Cardiac ventricle fibroblast (primary cell): ENCODE measurements at places on chromosomes 4 and X. TPM values are rescaled to one million over a fixed set of nuclear protein-coding genes. Genes with fewer than 3 reads are reported as not detected.

TKTL1 gene
- total RNA-seq: not detected in 2 replicates

MAGEA6 gene
- total RNA-seq: not detected in 2 replicates

CASP6 gene
- 8.4 and 10.7 TPM in 2 replicates for total RNA-seq

BEX5 gene
- not detected in 2 replicates for total RNA-seq

REPS2 gene
- 6.8 and 7.5 TPM in 2 replicates for total RNA-seq

CRMP1 gene
- total RNA-seq: 0.06 TPM in 1 of 2 replicates, not detected in the other

CENPVL2 gene
- total RNA-seq: not detected in 2 replicates

NDST3 gene
- total RNA-seq: not detected in 2 replicates

MAGEA4 gene
- not detected in 2 replicates for total RNA-seq

ARHGAP36 gene
- not detected in 2 replicates for total RNA-seq

RNF175 gene
- not detected in 2 replicates for total RNA-seq

ADRA2C gene
- not detected in 2 replicates for total RNA-seq

DUX4 gene
- not detected in 2 replicates for total RNA-seq

FSTL5 gene
- not detected in 2 replicates for total RNA-seq

BTC gene
- total RNA-seq: not detected in 2 replicates

AKAP4 gene
- total RNA-seq: not detected in 2 replicates

NSG1 gene
- total RNA-seq: 5.9 and 6.4 TPM in 2 replicates

NXF2B gene
- not detected in 2 replicates for total RNA-seq

CXorf58 gene
- total RNA-seq: not detected in 2 replicates

MAGEA10 gene
- not detected in 2 replicates for total RNA-seq

CYTL1 gene
- total RNA-seq: 1.9 TPM in 2 replicates

HTN3 gene
- total RNA-seq: not detected in 2 replicates

GPR78 gene
- 0.06 and 0.64 TPM in 2 replicates for total RNA-seq

CNKSR2 gene
- total RNA-seq: not detected in 2 replicates

JAKMIP1 gene
- not detected in 2 replicates for total RNA-seq

TGIF2LX gene
- total RNA-seq: not detected in 2 replicates

KDR gene
- 5.3 and 6.9 TPM in 2 replicates for total RNA-seq

BEX1 gene
- total RNA-seq: not detected in 2 replicates

GAGE13 gene
- not detected in 2 replicates for total RNA-seq

GPRASP1 gene
- total RNA-seq: 1.1 and 1.7 TPM in 2 replicates

FRMPD3 gene
- under 0.01 TPM in 1 of 2 replicates, not detected in the other for total RNA-seq

CT47B1 gene
- total RNA-seq: not detected in 2 replicates

SPANXN2 gene
- total RNA-seq: not detected in 2 replicates

FGFR3 gene
- 0.19 and 0.24 TPM in 2 replicates for total RNA-seq

FAM149A gene
- total RNA-seq: 8.2 and 9.7 TPM in 2 replicates

CT45A3 gene
- not detected in 2 replicates for total RNA-seq

TBX22 gene
- total RNA-seq: 0.05 and 0.31 TPM in 2 replicates

PLXNA3 gene
- total RNA-seq: 13.2 and 20.2 TPM in 2 replicates

RAB39B gene
- total RNA-seq: 0.05 and 0.06 TPM in 2 replicates

GATB gene
- 15.9 and 19.2 TPM in 2 replicates for total RNA-seq

FAM133A gene
- total RNA-seq: 0.05 TPM in 1 of 2 replicates, not detected in the other

NOX1 gene
- total RNA-seq: not detected in 2 replicates

RXFP1 gene
- total RNA-seq: 0.24 and 0.37 TPM in 2 replicates

ANK2 gene
- 100 and 113 TPM in 2 replicates for total RNA-seq
